HL-60 (cell line): ENCODE measurements at places on chromosomes 7 and 10.

DNA sequence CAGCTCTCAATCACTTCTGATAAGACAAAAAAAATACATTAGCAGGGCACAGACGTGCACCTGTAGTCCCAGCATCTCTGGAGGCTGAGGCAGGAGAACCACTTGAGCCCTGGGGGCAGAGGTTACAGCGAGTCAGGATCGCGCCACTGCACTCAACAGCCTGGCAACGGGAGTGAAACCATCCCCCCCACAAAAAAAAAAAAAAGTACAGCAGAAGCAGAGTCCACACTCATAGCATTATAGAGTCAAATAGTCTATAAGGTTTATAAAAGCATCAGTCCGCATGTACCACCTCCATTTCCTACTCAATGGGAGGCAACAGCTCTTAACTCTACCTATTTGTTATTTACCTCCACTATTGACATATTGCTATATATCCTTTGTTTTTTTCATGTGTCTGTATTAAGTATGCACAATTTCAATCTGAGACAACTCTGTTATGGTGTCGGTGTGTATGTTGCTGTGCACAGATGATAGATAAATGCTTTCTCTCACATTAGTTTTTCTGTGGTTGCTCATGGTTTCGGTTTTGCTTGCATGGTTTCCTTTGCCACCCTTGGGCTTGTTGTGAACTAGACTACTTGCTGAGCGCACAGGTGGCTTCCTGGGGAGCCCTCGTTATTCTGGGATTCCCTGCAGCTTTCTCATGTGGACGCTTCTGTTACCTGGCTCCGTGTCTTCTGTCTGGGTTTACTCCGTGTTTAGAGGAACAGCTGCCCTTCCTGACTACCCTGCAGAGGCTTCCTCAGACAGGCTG is 40.4 kb downstream of the PROSER2 start:
- DNase-seq: no peak

GRCh38 chr7:17297243-17297642 is 1.2 kb upstream of the AHR start:
- no peak for DNase-seq

DNA sequence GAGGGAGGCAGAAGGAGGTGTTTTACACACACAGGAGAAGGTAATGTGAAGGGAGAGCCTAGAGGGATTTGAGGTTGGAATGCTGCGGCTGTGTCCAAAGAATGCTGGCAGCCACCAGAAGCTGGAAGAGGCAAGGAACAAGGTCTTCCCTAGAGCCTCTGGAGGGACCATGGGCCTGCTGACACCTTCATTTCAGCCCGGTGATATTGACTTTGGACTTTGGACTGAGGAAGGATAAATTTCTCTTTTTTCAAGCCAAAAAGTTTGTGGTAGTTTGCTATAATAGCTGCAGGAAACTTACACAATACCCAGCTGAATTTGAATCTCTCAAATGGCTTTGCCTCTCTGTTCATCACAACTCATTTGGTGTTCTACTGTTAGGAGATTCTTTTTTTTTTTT is 34.6 kb downstream of the UBN2 start:
- DNase-seq: no peak

DNA sequence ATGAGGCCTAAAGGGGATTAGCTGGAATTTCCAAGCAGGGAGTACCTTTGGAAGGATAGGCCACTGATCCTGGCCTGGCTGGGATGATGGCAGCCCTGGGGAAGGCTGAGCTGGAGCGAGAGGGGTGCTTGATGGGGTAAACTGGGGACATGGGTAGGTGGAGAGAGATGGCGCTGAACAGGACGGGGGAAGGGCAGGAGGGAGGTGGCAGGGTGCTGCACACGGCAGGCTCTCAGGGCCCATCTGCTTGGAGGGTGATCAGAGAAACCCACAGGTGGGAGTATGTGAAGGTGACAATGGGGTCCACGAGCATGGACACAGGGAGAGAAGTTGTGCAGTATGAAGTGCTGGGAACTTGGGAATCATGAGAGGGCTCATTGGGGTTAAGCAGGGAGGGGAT is 10.3 kb downstream of the MAT1A start:
- no peak for DNase-seq

GRCh38 chr10:33263453-33263852 is 71.0 kb downstream of the NRP1 start:
- DNase-seq: no peak

- no peak for DNase-seq
These were observed 134.8 kb upstream of the KLF6 start for GRCh38 chr10:3919709-3920308.

- no peak for DNase-seq
These were observed 20.8 kb downstream of the VSIR start for GRCh38 chr10:71752391-71753090.

DNA sequence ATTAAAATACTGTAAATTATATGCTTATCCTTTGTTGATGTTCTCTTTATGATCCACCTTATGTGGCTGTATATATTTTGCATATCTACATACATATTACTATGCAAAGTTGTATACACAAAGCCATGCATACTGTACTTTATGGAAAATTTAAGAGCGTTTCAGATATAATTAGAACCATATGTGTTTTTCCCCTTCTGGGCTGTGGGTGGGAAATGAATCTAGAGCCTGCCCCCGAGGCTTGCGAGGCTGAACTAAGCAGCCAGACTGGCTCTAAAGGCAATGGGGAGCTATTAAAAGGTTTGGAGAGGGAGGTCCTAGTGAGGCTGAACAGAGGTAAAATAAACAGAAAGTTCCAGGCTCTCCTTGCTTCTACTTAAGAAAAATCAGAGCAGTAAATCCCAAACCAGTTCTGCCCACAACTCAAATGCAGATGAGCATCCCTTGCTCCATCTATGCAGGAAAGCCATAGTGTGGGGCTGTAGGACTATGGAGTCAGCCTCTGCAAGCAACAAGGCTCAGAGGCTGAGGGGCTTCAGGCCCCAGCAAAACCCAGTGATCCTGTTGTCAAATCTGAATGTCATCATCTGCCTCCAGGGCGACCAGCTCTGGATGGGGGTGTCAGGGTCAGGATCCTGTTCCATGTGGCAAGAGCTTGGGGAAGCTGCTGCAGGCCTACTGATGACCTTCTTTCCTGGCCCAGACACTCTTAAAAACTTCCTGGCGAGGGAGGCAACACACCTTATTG is 14.1 kb upstream of the DDIT4 start:
- DNase-seq: no peak

DNA sequence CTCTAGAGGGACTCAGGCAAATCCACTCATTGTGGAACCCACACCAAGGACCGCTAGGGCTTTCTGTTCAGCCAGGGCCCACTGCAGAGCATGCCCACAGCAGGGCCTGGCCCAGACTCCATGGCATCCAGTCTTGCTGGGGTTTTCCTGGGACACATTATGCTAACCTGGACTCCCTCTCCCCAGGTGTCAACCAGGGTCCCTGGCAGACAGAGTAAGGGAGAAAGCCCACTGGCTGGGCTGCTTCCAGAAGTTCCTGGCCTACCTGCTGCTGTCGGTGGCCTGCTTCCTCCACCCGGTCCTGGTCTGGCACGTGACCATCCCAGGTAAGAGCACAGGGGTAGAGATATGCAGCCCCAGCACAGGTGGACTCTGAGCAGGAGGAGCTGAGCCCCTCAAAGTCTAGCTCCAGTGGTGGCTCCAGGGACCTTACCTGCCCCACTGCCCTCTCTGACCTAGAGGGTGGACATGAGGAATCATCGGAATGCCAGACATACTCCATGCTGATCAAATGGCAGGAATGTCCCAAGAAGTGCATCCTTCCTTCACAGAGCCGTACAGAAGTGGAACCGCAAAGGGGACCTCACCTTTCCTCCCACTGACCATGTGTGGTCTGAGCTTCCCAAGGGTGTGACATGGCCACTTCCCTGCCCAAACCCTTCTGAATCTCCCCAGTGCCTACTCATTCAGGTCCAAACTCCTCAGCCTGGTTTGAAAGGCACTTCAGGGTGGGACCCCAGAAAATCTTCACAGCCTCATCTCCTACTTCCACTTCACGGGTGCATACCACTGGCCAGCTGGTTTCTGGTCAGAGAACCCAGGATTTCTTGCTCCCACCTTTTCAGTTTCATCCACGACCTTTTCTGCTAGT is 22.5 kb downstream of the TMEM72 start:
- no peak for DNase-seq

GRCh38 chr10:61628875-61629513 is 33.7 kb upstream of the CABCOCO1 start:
- no peak for DNase-seq

- no peak for DNase-seq
These were observed 105.8 kb downstream of the THSD7A start for GRCh38 chr7:11726001-11726793.

- no peak for DNase-seq
These were observed 107.1 kb upstream of the WDR11 start for GRCh38 chr10:120744040-120744439.

- DNase-seq: no peak
These were observed 9.6 kb upstream of the CTBP2 start for GRCh38 chr10:125169915-125170314.

DNA sequence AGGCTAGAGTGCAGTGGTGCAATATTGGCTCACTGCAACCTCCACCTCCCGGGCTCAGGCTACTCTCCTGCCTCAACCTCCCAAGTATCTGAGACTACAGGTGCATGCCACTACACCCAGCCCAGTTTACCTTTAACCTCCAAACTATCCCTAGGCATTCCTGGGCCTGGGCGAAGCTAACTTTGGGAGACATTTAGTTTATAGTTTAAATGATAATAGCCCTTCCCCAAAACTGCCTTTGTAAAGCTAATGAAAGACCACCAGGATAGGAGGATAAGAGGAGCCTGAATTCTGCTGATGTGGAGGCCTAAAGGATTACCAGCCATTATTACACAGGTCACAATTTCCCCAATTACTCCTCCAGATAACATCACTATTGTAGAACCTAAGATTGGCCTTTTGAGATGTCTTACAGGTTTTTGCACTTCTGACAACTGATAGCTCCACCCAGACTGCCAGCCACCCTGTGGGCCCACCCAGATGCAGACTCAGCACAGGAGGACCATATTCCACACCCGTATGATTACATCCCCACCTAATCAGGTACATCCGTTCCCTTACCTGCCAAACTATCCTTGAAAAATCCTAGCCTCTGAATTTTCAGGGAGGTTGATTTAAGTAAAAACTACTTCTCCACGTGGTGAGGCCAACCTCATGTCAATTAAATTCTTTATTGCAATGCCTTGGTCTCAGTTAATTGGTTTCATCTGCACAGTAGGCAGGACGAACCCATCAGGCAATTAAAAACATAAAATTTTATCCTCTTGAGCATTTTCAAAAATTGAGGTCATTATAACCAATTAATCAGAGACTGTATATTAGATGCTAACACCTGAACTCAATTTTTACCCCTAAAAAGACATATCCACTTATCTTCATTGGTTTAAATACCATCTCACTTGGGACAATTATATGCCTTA is 62.3 kb upstream of the TMEM254 start:
- no peak for DNase-seq

GRCh38 chr7:112232212-112232978 is 25.9 kb downstream of the ZNF277 start:
- no peak for DNase-seq

DNA sequence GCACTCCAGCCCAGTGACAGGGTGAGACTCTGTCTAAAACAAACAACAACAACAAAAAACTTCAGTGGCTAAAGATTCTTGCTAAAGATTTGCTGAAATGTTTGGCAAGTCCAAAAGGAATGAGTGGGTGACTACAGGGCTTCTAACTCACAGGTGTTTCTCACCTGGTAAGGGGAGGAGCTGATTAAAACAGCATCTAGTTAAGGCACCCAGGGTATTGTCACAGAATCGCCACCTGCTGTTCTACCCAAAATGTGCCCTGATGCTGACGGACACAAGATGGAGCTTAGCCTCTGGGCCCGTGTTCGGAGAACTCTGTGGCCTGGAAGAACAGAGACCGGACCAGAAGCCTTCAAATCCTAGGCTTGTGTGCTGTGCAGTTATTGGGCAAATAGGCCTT is 336.0 kb upstream of the GALNT17 start:
- no peak for DNase-seq

- DNase-seq: no peak
These were observed 22.5 kb upstream of the GNA12 start for GRCh38 chr7:2866601-2867000.
